Mesothelial cell of epicardium (in vitro differentiated cells): ENCODE measurements at places on chromosomes 12 and 14.

DNA sequence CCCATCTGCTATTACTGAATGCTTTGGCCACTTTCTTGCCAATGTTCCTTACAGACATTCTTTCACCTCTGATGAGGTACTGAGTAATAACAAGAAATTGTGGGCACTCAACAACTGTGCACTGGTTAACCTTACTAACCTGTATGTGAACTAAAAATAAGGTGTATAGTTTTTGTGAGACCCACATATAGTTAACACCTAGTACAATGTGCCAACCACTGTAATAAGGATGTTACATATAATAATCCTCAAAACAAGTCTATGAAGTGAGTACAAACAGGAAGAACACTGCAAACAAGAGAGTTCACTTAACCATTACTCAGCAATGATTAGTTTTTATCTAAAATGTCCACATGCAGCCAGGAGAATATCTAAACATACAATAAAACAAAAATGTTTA lies 4.5 kb downstream of the DDHD1 start:
- DNase-seq, result no peak

DNA sequence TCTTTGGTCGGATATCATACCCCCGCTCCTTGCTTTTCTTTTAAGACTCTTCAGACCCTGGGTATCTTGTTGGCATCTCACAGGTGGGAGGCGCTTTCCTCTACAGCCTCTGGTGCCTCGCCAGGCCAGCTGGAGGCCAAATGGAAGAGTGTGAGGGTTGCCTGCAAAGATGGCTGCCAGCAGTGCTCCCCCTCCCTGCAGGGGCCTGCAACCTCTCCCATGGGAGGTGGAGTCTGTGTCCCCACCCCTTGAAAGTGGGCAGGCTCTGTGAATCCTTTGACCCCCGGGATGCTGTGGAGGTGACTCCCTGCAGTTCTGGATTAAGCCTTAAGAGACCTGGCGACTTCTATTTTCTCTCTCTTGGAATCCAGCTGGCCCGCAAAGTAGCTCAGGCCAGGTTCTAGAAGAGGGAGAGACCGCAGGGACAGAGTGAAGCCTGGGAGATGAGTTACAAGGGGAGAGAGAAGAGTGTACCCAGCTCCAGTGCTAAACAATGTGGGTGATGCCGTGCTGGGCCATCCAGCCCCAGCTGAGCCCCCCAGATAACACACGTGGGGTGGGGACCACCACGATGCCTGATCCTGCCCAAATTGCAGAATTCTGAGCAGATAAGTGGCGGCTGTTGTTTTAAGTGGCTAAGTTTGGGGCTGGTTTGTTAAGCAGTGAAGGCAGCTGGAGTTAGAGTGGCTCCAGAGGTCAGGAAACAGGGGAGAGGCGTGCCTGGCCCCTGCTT lies 37.9 kb upstream of the NCOR2 start:
- DNase-seq, result no peak

DNA sequence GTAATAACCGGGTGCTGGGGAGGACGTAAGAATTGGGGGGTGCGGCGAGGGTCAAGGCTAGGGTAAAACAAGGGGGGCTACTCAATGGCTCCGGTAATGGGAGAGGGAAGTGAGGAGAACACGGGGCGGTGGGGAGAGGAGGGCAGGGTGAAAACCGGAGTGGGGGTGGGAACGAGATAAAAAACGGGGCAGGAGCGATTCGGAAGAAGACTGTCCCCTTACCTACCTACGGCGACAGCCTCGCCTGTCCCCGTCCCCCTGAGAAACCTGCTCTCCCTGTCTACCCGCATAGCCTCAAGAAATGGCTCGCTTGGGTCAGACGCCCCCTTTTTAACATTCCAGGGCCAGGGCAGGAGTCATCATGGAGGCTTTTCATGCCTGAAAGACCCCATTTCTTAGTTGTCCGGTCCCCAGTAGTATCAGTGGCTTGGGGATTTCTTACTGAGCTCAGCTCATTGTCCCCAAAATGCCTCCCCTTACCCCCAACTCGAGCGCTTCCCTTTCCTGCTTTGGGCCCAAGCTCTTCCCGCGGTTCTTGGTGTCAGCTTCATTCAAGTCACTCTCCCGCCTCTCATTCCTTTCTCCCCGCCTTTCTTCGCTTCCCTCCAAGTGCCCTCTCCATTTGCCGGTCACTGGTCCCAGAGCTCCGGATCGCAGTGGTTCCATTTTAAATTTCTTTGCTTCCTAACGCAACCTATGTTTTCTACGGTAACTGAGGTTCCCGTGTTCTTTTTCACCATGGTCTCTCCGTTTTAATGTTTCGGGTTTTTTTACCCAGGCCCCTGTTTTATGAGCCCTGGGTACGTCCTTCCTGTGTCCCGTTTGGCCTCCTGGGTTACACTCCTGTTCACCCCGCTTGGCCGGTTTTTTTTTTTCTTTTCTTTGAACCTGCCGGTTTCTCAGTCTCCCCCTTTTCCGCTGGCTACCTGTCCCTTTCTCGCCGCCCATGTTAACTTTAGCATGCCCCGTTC lies 1.2 kb upstream of the WSB2 start:
- DNase-seq, result no peak

GRCh38 chr12:78739653-78740052 lies 124.9 kb upstream of the SYT1 start:
- DNase-seq, result no peak

- no peak for DNase-seq
These were observed 7.8 kb downstream of the FOXA1 start for GRCh38 chr14:37587131-37587803.

DNA sequence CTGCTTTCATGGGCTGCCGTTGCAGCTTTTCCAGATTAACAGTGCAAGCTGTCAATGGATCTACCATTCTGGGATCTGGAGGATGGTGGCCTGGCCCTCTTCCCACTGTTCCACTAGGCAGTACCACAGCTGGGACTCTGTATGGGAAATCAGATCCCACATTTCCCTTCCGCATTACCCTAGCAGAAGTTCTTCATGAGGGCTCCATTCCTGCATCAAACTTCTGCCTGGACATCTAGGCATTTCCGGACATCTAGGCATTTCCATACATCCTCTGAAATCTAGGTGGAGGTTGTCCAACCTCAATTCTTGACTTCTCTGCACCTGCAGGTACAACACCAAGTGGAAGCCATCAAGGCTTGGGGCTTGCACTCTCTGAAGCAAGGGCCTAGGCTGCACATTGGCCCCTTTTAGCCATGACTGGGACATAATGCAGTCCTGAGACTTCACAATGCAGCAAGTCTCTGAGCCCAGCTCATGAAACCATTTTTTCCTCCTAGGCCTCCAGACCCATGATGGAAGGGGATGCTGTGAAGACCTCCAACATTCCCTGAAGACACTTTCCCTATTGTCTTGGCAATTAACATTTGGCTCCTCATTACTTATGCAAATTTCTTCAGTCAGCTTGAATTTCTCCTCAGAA lies 863.3 kb downstream of the C12orf50 start:
- no peak for DNase-seq

DNA sequence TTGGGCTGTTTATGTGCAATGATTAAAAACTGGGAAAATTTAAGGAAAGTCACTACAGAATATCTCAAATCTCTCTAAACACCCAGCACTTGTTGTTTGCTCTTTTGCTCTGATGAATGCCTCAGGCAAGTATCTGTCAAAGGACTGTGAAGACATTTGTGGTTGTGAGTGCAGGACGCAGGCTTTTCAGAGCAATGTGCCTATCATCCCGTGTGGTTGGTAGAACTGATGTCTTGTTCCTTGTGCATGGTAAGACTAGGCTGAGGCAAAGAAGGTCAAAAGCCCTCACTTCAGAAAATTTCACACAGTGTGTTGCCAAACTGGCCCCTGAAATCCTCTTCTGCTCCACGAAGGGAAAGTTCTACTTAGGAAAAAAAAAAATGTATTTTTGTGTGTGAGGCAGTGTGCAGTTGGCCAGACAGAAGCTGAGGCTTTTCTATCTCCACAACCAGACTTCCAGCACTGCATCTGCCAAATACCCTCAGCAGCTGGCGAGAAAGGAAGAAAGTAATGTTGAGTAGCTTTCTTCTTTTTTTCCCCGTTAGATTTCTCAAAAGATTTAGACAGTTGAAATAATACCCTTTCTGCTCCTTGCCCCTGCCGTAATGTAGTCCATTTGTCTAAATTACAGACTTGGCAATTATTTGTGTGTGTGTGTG lies 1103.1 kb downstream of the VRK1 start:
- no peak for DNase-seq

GRCh38 chr12:75892731-75893408 lies 138.7 kb downstream of the PHLDA1 start:
- DNase-seq, result no peak

GRCh38 chr12:106345746-106346145 lies 11.8 kb upstream of the POLR3B start:
- DNase-seq, result no peak

- no peak for DNase-seq
These were observed 247.6 kb downstream of the BCAT1 start for GRCh38 chr12:24701343-24701742.

DNA sequence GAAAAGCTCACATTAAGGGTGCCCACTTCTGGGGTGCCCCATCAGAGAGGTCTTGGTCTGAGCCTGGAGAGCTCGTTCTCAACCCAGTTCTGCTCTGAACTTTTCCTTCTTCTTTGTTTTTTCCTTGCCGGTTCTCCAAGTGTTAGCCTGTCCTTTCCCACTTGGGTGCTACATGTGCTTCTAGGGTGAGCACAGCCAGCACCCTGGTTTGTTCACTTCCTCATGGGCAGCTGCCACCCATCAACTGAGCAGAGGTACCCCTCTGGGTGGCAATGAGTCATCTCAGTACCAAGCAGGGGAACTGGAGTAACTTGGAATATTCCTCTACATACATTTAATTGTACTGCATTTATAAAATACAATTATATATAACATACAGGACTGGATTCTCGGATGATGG lies 3.9 kb upstream of the SYNE3 start:
- no peak for DNase-seq

GRCh38 chr14:99177046-99177655 lies 94.8 kb downstream of the BCL11B start:
- DNase-seq, result no peak

- DNase-seq, result no peak
These were observed 194.5 kb downstream of the PHETA1 start for GRCh38 chr12:111174251-111174960.

GRCh38 chr12:132492522-132492921 lies 2.6 kb downstream of the FBRSL1 start:
- no peak for DNase-seq

GRCh38 chr12:117900561-117900960 lies 68.2 kb downstream of the KSR2 start:
- no peak for DNase-seq

GRCh38 chr12:27535318-27535717 lies 11.3 kb downstream of the PPFIBP1 start:
- no peak for DNase-seq

DNA sequence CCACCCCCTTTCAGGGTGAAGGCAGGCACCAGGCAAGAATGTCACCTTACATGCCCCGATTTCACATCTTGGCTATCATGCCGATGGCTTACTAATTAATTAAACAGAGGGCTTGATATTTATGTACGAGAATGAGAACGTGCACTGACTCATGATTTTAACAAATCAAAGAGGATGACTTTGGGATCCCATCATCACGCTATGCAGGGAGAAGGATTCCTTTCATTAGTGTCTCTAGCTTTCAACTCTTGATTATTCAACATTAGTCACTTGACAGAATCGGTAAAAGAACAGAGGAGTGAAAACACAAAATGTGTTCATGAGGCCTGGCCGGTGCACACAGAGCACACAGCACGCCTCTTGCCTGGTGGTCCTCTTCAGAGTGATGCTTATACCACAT lies 80.6 kb downstream of the PRKAB1 start:
- DNase-seq, result no peak

GRCh38 chr12:91991399-91992187 lies 154.1 kb downstream of the BTG1 start:
- DNase-seq, result no peak

GRCh38 chr12:115010324-115010995 lies 326.5 kb upstream of the TBX3 start:
- DNase-seq, result no peak

GRCh38 chr12:88325076-88325815 lies 183.1 kb downstream of the TMTC3 start:
- no peak for DNase-seq

- DNase-seq, result no peak
These were observed 140.2 kb downstream of the MED13L start for GRCh38 chr12:116137318-116137717.

GRCh38 chr12:131147894-131148293 lies 194.2 kb downstream of the ADGRD1 start:
- no peak for DNase-seq

DNA sequence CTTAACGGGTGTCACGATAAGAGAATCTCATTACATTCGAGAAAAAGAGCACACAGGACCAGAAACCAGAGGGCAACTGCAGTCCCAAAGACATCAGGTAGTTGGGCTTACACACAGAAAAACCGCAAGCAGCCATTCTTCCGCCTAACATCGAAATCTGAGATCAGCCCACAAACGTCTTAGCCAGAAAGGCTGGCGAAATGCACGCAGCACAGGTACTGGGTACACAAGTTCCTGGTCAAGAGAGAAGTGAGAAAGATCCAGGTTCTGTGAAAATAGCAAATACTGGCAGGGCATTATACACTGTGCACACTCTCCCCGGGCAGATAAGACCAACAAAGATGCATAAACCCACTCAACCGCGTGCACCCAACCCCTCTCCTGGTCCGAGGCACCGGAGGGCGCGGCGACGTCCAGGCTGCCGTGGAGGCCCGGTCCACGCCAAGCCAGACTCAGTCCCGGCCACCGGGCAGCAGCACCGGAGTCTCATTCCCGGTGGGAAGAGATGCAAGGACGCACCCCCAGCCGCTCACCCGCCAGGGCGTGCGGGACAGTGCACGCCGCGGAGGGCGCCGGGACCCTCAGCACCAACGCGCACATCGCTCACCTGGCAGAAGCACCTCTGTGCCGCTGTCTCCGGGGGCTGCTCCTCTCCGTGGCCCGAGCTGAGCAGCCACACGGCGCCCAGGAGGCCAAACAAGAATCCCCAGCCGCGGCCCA lies 437 bp downstream of the ERO1A start:
- peak; percentile 51 for DNase-seq

DNA sequence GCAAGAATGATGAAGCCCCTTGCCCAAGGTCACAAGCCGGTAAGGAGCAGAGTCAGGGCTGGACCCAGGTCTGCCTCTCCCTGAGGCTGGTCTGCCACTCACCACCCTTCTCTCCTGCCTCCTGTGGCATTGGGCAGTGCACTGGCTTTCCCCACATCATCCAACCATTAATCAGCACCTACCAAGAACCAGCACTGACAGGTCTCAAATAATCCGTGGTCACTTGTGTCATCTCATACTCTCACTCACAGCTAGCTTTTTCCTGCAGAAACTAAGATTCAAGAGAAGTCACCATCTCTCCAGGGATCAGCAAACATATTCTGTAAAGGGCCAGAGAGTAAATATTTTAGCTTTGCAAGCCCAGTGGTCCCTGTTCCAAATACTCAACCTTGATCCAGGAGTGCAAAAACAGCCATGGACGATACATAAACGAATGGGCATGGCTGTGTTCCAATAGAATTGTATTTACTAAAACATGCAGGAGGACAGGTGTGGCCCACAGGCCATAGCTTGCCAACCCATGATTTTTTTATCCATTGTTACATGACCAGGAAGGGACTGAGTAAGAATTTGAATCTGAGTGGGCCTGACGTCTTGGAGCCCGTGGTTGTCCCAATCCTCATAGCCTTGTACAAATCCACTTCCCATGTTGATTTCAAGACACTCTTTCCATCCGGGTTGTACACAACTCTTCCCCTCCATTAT lies 374.2 kb downstream of the BCL11B start:
- DNase-seq, result no peak

- peak; percentile 57 for DNase-seq
These were observed at the start of gene TAMALIN for GRCh38 chr12:52006726-52007157. Gene TAMALIN (plus strand): TSS chr12:52006946. CDS start chr12:52007020, 74 bp downstream.

GRCh38 chr12:108043286-108043685 lies 85.8 kb upstream of the WSCD2 start:
- no peak for DNase-seq

GRCh38 chr14:55418411-55418810 lies 6.8 kb upstream of the ATG14 start:
- DNase-seq, result no peak
